A172 (cell line): ENCODE measurements at places on chromosomes 4 and X. TPM values are rescaled to one million over a fixed set of nuclear protein-coding genes. Genes with fewer than 3 reads are reported as not detected.

The TMSB15A gene
- total RNA-seq = 9.3 and 13.7 TPM in 2 replicates

The FANCB gene
- 15.2 TPM in 2 replicates for total RNA-seq

The RHOXF2B gene
- not detected in 2 replicates for total RNA-seq

The ADGRG4 gene
- not detected in 2 replicates for total RNA-seq

The DMP1 gene
- total RNA-seq = not detected in 2 replicates

The CT45A1 gene
- not detected in 2 replicates for total RNA-seq

The TEX13D gene
- not detected in 2 replicates for total RNA-seq

The CT47B1 gene
- total RNA-seq = not detected in 2 replicates

The SLC6A14 gene
- not detected in 2 replicates for total RNA-seq

The GRIA3 gene
- total RNA-seq = not detected in 2 replicates

The TCEAL1 gene
- 26.3 and 43.2 TPM in 2 replicates for total RNA-seq

The RASSF6 gene
- 0.02 and 0.31 TPM in 2 replicates for total RNA-seq

The CT45A3 gene
- total RNA-seq = not detected in 2 replicates

The ZDHHC15 gene
- not detected in 2 replicates for total RNA-seq

The AFM gene
- total RNA-seq = not detected in 2 replicates

The CT55 gene
- 1.5 and 2.5 TPM in 2 replicates for total RNA-seq

The FAM193A gene
- 10.3 and 12.0 TPM in 2 replicates for total RNA-seq

The PAGE2 gene
- not detected in 2 replicates for total RNA-seq

The COL25A1 gene
- 0.12 TPM in 1 of 2 replicates, not detected in the other for total RNA-seq

The VSIG1 gene
- not detected in 2 replicates for total RNA-seq

The SSX3 gene
- not detected in 2 replicates for total RNA-seq

GRCh38 chrX:25001808-25002660 lies 13.7 kb downstream of the ARX start:
- no peak for DNase-seq

- no peak for DNase-seq
Observed at GRCh38 chr4:112411781-112412550, 104.0 kb downstream of the NEUROG2 start.

DNA sequence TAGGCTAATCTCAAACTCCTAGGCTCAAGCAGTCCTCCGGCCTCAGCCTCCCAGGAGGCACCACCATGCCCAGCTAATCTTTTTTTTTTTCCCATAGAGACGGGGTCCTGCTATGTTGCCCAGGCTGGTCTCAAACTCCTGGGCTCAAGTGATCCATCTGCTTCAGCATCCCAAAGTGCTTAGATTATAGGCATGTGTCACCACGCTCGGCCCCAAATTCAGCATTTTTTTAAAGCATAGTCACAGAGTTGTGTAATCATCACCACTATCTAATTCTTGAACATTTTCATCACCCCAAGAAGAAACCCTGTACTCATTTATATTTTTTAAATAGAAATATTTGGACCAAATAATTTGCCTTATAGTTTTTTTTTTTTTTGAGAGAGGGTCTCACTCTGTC lies 10.3 kb downstream of the CENPI start:
- peak; percentile 0 for DNase-seq

- no peak for DNase-seq
Observed at GRCh38 chr4:19700992-19701391, 550.7 kb upstream of the SLIT2 start.

GRCh38 chrX:139200346-139200745 lies 330.2 kb upstream of the F9 start:
- no peak for DNase-seq

GRCh38 chr4:39609454-39609931 lies 29.2 kb downstream of the SMIM14 start:
- no peak for DNase-seq

DNA sequence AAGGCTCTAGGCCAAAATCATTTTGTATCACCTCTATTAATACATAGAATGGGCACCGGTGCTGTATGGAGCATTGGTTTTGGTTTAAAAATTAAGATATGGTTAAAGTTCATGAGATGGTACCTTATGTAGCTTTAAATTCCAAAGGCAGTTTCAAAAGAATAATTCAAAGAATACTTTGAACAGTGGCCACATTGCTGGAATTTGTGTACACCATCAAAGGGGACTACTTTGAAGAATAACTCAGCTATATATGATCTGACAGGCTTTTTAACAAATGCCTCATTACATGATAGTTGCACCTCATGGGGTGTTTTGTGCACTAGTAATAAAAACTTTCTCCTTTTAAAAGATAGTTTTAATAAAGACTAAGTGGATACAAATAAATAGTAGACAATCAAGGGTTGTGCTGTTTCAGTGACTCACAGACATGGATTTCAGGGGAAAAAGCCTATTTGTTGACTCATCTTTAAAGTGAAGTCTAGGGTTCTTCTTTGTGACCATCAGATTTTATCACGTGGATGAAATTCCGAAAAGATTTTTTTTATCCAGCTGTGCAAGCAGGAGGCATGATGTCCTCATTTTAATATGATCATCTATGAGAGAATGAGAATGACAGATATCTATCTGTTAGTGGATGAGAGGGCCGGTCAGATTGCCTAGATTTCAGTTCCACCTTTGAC lies 12.8 kb downstream of the MTM1 start:
- DNase-seq = peak; percentile 78

DNA sequence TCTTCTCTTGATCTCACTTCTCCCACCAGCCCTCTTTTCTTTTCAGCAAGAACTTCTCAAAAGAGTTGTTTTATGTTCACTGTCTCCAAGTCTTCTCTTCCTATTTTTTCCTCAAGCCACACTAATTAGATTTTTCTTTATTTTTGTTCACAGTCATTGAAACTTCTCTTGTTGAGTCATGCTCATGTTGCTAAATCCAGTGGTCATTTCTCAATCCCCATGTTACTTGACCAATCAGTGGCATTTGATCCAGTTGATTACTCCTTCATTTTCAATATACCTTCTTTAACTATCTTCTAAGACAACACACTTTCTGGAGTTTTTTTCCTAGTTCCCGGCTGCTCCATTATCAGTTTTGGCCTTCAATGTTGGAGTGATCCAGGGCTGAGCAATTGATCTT lies 103.1 kb upstream of the LSM6 start:
- no peak for DNase-seq

DNA sequence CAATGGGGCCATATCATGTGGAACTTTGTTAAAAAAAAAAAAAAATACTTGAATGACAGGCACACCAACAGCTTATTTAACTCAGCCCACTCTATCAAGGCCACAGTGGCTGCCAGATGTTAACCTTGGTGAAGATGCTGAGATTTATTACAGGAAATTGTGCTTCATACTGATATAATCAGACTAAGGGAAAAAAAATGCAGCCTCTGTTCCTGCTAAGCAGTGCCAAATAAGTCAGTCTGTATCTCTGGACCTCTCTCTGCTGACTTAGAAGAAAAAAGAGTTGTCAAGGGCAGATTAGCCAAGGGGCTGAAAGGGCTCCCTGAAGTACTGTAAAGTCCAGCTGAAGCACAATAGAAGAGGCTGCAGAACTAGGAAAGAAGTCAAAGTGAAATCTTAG lies 677.7 kb upstream of the HTR2C start:
- peak; percentile 3 for DNase-seq

- DNase-seq = no peak
Observed at GRCh38 chrX:77422891-77423648, 24.1 kb upstream of the FGF16 start.

DNA sequence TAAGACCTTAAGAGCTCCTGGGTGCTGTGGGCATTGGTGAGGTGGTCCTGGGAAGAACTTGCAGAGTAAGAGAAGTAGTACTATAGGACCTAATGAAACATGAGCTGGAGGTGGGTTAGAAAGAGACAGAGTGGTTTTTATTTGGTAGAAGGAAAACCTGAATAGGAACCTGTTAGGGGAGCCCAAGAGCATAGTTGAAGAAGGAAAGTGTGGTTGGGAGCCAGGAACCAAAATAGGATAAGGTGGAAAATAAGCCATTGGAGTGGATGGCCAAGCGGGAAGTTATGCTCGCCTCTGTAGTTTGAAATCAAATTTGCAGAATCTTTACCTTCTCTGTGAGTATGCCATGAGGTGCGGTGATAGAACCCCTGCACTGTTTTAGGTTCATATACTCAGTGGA lies 26.7 kb downstream of the GAB1 start:
- no peak for DNase-seq

DNA sequence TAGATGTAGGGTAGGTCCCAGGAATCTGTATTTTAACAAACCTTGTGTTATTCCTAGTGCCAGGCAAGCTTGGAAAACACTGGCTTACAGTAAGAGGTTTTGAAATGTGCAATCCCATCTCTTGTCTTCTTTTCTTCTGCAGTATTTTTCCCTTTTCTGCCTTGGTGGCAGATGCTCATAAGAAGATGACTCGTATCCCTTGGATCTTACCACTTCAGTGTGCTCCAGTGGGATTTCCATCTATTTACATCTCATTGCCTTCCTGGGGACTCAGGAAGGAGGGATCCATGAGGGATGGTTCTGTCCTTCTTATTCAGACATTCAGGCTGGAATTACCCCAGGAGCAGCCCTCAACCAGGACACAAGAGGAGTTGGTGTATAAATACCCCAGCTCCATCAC lies 136.6 kb downstream of the NHS start:
- DNase-seq = peak; percentile 8

- DNase-seq = no peak
Observed at GRCh38 chrX:27884654-27885053, 76.9 kb downstream of the MAGEB10 start.

DNA sequence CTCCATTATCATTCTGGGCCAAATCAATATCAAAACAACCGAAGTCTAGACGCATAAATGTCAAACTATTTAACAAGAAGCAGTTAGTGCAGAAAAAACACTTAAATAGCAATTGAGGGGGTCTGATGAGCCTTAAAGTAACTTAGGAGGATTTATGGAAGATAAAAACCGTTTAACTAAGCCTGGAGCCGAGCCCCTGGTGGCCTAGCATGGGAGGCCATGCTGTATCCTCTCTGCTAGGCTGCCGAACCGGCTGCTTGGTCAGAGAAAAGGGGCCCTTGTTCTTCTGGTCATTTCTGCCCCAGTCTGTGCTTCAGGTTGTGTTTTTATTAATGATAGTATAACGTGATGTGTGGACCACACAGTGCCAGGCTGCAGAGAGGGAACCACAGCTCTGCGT lies 72.4 kb downstream of the CPZ start:
- DNase-seq = no peak

DNA sequence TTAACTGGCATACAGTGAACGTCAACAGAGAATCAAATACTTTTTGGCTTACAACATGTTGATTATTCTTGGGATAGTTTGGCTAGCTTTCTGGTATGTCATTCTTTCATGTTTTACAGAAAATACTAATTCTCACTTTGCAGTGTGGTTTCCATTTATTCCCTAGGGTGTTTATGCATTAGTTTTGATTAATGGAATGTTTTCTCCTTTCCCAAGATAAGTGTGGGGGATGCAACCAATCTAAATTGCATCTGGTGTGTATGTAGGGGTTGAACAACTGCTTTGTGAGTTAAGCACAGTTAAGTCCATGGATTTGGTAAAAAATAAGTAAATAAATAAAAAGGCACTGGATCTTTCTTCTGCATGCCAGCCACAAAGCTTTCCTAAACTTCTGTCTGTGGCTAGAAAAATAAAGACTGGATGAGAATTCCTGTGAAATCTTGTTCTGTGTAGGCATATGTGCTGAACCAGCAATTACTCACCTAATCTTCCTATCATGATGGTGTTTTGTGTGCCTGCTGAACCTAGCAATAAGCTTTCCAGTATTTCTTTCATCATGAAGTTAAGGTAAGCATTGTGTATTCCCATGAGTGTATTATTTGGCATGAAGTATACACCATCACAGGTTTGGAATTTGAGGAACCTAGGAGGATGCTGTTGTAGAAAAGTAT lies 50.6 kb upstream of the TENM3 start:
- DNase-seq = peak; percentile 20

DNA sequence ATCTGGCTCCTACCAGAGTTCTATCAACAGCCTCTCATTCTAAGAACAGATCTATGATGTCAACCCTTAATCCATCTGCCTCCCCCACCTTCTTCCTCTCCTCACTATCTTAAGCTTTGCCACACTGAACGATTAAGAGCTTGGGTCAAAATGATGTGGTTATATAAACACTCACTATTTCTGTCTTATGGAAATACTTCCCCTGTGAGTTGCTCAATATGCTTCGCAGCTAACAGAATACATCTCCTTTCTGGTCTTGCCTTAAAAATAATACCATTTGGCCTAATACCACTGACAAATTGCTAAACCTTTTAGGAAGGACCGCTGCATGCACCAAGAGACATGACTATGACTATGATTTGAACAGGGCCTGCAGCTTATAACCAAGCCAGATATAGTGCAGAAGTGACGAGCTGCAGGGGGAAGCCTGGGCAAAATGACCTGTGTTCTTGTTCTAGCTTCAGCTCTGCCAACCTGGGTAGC lies 130.9 kb downstream of the RNF150 start:
- no peak for DNase-seq

GRCh38 chr4:9762823-9763475 lies 18.5 kb upstream of the DRD5 start:
- DNase-seq = peak; percentile 42

GRCh38 chr4:9870165-9870790 lies 88.8 kb downstream of the DRD5 start:
- DNase-seq = no peak

GRCh38 chrX:17052210-17052609 lies 105.8 kb downstream of the REPS2 start:
- no peak for DNase-seq

- DNase-seq = no peak
Observed at GRCh38 chrX:136209016-136209738, 42.0 kb downstream of the MAP7D3 start.

GRCh38 chrX:107766470-107767150 lies 9.0 kb downstream of the TSC22D3 start:
- DNase-seq = no peak

GRCh38 chr4:153748378-153748777 lies 11.4 kb downstream of the RNF175 start:
- DNase-seq = peak; percentile 71

DNA sequence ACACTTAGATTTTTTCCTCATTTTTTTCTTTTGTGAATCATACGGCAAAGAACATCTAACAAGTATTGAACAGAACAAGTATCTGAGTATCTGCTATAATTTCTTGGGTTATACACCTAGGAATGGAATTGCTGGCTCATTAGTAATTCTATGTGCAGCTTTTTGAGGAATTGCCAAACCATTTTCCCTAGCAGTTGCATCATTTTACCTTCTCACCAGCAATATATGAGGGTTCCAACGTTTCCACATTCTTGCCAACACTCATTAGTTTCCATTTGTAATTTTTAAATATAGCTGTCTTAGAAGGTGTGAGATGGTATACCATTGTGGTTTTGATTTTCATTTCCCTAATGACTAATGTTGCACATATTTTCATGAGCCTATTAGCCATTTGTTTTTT lies 41.1 kb upstream of the DCAF8L1 start:
- DNase-seq = no peak

- DNase-seq = no peak
Observed at GRCh38 chr4:154125340-154125739, 336.5 kb upstream of the SFRP2 start.

- DNase-seq = peak; percentile 21
Observed at GRCh38 chr4:30386266-30386895, 333.8 kb upstream of the PCDH7 start.

GRCh38 chrX:49064735-49065134 lies 5.9 kb downstream of the CCDC120 start:
- no peak for DNase-seq

- DNase-seq = no peak
Observed at GRCh38 chr4:140227286-140227685, 73.3 kb upstream of the MAML3 start.

- DNase-seq = no peak
Observed at GRCh38 chrX:39616098-39616729, 481.5 kb downstream of the BCOR start.
